Ecto neural progenitor cell (in vitro differentiated cells): ENCODE measurements at places on chromosomes 3 and 15.
A peak's percentile ranks its signal among the peaks of the same experiment; 100 is the strongest.

GRCh38 chr3:104885214-104885814, 481.4 kb upstream of the ALCAM start:
- DNase-seq, result no peak

DNA sequence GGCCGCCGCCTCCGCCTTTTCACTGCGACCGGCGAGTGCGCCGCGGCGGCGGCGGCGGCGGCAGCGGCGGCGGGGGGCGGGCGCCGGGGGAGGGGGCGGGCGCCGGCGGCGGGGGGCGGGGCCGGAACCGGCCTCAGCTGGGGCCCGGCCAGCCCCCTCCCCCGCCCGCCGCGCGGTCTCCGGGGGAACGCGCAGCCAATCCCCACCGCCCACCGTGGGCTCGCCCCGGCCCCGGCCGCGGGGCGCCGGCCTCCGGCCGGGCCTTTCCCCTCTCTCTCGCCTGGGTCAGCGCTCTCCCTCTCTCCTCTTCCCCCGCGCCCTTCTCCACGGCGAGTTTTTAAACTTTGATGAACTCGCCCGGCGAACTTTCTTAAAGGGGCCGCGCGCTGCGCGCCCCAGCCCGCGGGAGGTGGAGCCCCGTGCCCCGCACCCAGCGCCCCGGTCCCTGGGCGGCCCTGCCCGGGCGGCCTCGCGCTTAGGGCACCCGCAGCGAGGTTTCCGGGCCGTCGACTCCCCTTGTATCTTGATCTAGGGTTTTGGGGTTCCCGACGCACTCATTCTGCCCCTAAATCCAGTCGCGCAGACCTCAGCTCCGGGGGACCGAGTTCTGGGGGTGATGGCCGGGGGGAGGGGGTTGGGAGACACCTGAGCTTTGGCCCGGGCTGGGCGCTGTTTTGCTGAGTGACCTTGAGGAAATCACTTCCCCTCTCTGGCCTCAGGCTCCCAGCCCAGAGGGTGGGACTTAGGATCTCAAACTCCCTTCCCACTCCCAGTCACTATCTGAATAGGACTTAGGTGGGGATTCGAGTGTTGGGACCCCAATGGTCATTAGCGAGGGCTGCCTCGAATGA, at the start of gene RBPMS2:
Gene RBPMS2 (minus strand): TSS at position 39 of the 851 bp plus-strand sequence. CDS start 270 bp downstream, outside the sequence.
- DNase-seq, result no peak

- peak; percentile 84 for DNase-seq
These were observed at the start of gene CMTM7 for GRCh38 chr3:32391643-32392535. Gene CMTM7 (plus strand): TSS chr3:32391853. CDS start chr3:32391907, 54 bp downstream.

GRCh38 chr15:85380812-85381642, 624 bp downstream of the AKAP13 start:
- DNase-seq, result no peak

GRCh38 chr3:151751161-151751560, 17.4 kb downstream of the AADACL2 start:
- DNase-seq, result no peak

DNA sequence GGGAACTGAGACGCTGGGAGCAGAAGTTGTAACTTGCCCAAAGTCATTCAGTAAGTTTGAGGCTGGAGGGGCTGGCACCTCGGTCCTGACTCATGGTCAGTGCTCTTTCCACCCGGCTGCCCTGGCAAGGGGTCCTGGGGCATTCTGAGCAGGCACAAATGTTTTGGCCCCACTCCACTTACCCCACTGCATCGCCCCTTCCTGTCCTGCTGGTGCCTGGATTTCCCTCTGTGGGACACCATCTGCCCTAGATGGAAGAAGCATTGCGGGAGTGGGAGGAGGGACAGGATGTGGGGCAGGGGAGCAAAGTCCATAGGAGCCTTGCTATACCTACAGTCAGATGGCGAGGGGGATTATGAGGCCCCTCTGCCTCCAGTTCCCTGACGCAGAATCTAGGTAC, 4.5 kb downstream of the CORO2B start:
- DNase-seq, result no peak

DNA sequence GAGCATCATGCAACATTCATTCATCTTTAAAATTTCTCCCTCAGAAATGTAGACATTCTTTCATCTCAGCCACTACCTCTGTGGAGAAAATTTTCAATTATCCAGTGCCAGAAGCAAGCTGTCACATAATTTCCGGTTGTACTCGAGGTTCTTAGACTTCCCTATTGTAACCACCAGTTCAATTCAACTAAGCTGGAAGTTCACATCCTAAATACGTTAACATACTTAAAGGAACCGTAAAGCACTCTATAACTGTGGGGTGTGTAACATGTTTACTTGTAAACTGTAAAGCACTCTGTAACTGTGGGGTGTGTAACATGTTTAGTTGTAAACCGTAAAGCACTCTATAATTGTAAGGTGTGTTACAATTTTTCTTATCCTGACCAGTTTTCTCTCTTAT, 150.3 kb downstream of the PLCL2 start:
- no peak for DNase-seq

DNA sequence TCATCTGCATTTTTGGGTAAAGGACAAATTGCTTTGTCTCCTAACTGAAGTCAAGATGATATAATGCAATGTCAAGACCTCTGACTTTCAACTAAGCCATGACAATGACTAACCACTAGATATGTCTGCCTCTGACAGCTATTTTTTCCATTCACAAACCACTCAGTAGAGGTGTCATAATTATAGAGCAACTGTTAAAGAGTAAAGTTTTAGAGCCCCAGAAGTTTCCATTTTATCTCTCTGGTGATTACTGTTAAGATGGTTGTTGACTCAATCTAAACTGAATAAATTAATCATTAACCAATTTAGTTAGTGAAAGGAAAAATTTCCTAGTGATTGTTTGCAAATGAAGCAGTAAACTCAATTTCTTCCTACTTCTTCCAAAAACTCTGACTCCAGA, 779.9 kb downstream of the GRM7 start:
- DNase-seq, result no peak

DNA sequence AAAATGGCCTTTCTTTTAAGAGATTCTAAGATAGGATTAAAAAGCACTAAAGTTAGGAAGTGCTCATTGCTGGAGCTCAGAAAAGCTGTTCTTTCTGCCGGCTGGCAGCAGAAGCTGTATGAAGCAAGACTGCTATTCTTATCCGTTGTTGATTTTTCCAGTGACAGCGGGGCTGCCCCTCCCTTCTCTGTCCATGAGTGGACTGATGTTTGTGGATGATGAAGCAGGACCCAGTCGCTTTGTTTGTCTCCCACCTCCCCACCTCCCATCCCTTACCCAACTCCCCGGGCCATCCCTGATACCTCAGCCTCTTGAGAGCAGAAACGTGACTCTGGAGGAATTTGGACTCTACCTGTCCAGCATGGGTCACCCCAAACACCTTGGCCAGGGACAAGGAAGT, 10.3 kb upstream of the MUSTN1 start:
- no peak for DNase-seq

GRCh38 chr15:33722005-33722672, 246.2 kb upstream of the CHRM5 start:
- DNase-seq, result no peak

DNA sequence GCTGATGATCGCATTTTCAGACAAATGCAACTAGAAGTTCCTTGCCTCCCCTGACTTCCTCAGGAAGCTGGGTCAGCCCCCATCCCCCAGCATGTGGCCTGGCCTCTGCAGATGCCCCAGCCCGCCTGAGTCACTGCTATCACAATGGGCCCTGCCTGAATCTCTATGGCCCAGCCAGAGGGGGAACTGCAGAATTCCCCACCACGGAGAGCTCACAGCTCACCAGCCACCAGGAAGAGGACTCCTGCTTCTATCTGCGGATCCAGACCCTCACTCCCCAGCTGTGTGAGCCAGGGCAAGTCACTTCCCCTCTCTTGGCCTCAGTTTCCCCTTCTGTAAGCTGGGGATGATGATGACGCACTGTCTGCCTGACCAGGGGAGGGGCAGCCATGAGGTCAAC, 6.9 kb downstream of the PLXND1 start:
- DNase-seq, result no peak

DNA sequence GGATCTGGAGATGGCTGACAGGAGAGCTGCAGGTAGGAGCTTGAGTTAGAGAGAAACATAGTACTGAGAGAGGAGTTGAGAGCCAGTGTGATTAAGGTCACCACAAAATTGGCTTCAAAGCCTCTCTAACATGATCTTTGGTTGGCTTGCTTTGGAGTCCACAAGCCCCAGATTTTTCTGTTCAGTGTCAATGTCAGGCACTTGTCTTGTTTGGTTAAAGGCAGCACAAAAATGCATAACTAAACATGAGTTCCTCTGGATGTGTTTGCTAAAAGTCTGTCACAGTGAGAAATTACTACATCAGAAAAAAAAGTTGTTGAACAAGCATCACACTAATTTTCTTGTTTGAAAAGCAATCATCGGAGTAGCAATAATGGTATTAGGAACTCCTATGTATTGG, 440.5 kb downstream of the NTRK3 start:
- no peak for DNase-seq

GRCh38 chr3:124467980-124468902, 262.0 kb upstream of the UMPS start:
- DNase-seq, result peak; percentile 79

GRCh38 chr3:63967675-63968611, 55.4 kb downstream of the PSMD6 start:
- DNase-seq, result peak; percentile 63

- DNase-seq, result peak; percentile 42
These were observed 180.4 kb downstream of the SMAD6 start for GRCh38 chr15:66882251-66883020.

GRCh38 chr3:40078590-40078989, 230.9 kb upstream of the EIF1B start:
- DNase-seq, result no peak

- peak; percentile 78 for DNase-seq
These were observed 418 bp downstream of the ALPK3 start for GRCh38 chr15:84817466-84818081.

- DNase-seq, result no peak
These were observed 595 bp downstream of the DPH6 start for GRCh38 chr15:35545316-35545823.

DNA sequence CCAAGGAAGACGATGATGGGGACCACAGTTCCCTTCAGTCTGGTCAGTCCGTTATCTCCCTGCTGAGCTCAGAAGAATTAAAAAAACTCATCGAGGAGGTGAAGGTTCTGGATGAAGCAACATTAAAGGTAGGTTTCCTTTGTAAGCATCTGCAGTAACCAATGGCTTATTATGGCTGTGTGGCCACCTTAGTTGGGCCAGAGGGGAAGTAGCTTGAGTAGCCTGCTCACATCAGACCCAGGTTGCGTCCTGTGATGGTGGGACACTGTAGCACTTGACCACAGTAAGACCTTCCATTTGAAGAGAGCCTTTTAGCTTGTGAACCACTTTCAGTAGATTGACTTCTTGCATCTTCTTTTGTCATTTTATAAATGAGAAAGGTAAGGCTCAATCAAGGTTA, 22.6 kb downstream of the STARD5 start:
- no peak for DNase-seq

DNA sequence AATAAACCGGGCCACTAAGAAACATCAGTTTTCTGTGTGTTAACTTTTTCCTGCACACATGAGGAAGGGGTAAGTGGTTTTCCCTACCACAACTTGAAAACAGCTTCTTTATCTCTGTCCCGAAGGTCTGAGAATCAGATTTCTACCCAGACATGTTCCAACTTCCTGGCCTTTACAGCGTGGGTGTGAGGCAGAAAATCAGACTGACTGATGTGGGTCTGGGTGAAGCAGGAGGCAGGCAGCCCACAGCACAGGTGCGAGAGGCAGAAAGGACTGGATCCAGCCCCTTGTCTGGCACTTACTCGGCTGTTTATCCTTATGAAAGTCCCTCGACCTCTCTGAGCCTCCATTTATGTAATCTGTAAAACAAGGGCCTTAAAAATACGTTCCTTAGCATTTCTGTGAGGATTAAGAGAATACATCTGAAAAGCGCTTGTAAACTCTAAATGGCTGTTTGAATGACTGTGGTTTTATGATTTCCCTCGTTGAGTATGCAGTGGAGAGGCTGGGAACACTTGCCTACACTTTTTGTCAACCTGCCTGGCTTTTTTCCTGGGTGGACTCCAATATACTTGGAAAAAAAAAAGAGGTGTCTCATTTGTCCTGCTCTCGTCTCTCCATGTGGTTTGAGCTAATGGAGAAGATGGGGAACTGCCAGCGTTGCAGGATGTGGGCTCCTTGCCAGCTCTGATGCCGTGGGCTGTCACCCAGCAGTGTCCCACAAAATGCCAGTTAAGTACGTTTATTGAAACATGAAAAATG, 3.1 kb downstream of the AGBL1 start:
- no peak for DNase-seq

GRCh38 chr3:196821806-196822355, 45.8 kb upstream of the SENP5 start:
- DNase-seq, result no peak

- no peak for DNase-seq
These were observed 166.1 kb downstream of the ISL2 start for GRCh38 chr15:76502678-76503077.

- no peak for DNase-seq
These were observed 152.3 kb downstream of the MAGI1 start for GRCh38 chr3:65886391-65886790.
